A549 treated with DMSO at 1 μM for 4 hours (cell line): ENCODE measurements at places on chromosomes 16 and 17. TPM values are rescaled to one million over a fixed set of nuclear protein-coding genes. Genes with fewer than 3 reads are reported as not detected.

Gene HSD11B2
- 0.64 to 2.0 TPM (median 1.7 TPM) in 5 replicates for total RNA-seq

Gene LHX1
- 2.8 to 5.2 TPM (median 3.7 TPM) in 5 replicates for total RNA-seq

Gene GSG1L
- not detected in 5 replicates for total RNA-seq

Gene CDH5
- 0.18 to 0.35 TPM (median 0.28 TPM) in 5 replicates for total RNA-seq

Gene UNC119
- total RNA-seq: 26.3 to 34.7 TPM (median 29.9 TPM) in 5 replicates

Gene ADAM11
- total RNA-seq: 1.9 to 2.7 TPM (median 2.1 TPM) in 5 replicates

Gene CALB2
- total RNA-seq: 5.8 to 10.9 TPM (median 7.4 TPM) in 5 replicates

Gene C17orf78
- not detected in 5 replicates for total RNA-seq

Gene NLRC5
- 4.3 to 5.7 TPM (median 5.3 TPM) in 5 replicates for total RNA-seq

Gene NPIPA3
- total RNA-seq: 1.1 to 1.9 TPM (median 1.3 TPM) in 5 replicates

Gene TPSG1
- total RNA-seq: 0.10 to 0.22 TPM (median 0.12 TPM) in 3 of 5 replicates, not detected in the others

Gene AGRP
- not detected in 5 replicates for total RNA-seq

Gene KRT25
- not detected in 5 replicates for total RNA-seq

Gene PRSS21
- total RNA-seq: 0.11 to 0.39 TPM (median 0.14 TPM) in 4 of 5 replicates, not detected in the other

Gene SLC47A1
- 21.7 to 27.1 TPM (median 26.0 TPM) in 5 replicates for total RNA-seq

Gene SNX11
- 25.8 to 29.6 TPM (median 28.0 TPM) in 5 replicates for total RNA-seq

Gene RNF222
- total RNA-seq: not detected in 5 replicates

Gene TTYH2
- 1.9 to 2.6 TPM (median 2.1 TPM) in 5 replicates for total RNA-seq

Gene TMEM114
- not detected in 5 replicates for total RNA-seq

Gene SF3B3
- total RNA-seq: 125 to 232 TPM (median 221 TPM) in 5 replicates

Gene SLC5A10
- 0.12 to 0.25 TPM (median 0.18 TPM) in 5 replicates for total RNA-seq

Gene BLMH
- total RNA-seq: 45.3 to 52.0 TPM (median 50.4 TPM) in 5 replicates

Gene MMP15
- total RNA-seq: 14.7 to 20.7 TPM (median 18.8 TPM) in 5 replicates

Gene SOX15
- total RNA-seq: 0.36 to 0.44 TPM (median 0.37 TPM) in 5 replicates

Gene TOP2A
- total RNA-seq: 197 to 286 TPM (median 260 TPM) in 5 replicates

Gene CLEC18B
- 0.03 to 0.63 TPM (median 0.33 TPM) in 5 replicates for total RNA-seq

Gene CD79B
- total RNA-seq: 0.08 to 0.18 TPM (median 0.13 TPM) in 3 of 5 replicates, not detected in the others

Gene DNAH17
- total RNA-seq: 1.4 to 1.6 TPM (median 1.5 TPM) in 5 replicates

Gene GSDMA
- total RNA-seq: not detected in 5 replicates

Gene TOX3
- 0.10 to 0.36 TPM (median 0.20 TPM) in 5 replicates for total RNA-seq

Gene SULT1A4
- total RNA-seq: 33.6 to 40.4 TPM (median 34.5 TPM) in 5 replicates

Gene TP53TG3
- 0.17 to 1.1 TPM (median 0.42 TPM) in 4 of 5 replicates, not detected in the other for total RNA-seq

Gene ZC3H7A
- 24.7 to 31.3 TPM (median 26.8 TPM) in 5 replicates for total RNA-seq

Gene CACNB1
- total RNA-seq: 4.2 to 6.1 TPM (median 5.6 TPM) in 5 replicates

Gene FN3K
- total RNA-seq: 6.6 to 8.3 TPM (median 7.5 TPM) in 5 replicates

Gene IFT20
- 54.9 to 61.6 TPM (median 58.4 TPM) in 5 replicates for total RNA-seq

Gene TOP3A
- total RNA-seq: 35.2 to 43.3 TPM (median 40.9 TPM) in 5 replicates

Gene SULT1A3
- total RNA-seq: 5.6 to 13.9 TPM (median 9.3 TPM) in 5 replicates

Gene KCNH4
- 0.31 to 0.60 TPM (median 0.44 TPM) in 5 replicates for total RNA-seq

Gene CIAO3
- 18.9 to 25.8 TPM (median 23.7 TPM) in 5 replicates for total RNA-seq

Gene CACNG3
- total RNA-seq: not detected in 5 replicates

Gene ANKRD40CL
- total RNA-seq: not detected in 5 replicates

Gene VPS4A
- total RNA-seq: 29.0 to 33.2 TPM (median 29.5 TPM) in 5 replicates

Gene KRT20
- total RNA-seq: 0.29 to 0.47 TPM (median 0.32 TPM) in 5 replicates

Gene UTP18
- 69.3 to 84.5 TPM (median 77.8 TPM) in 5 replicates for total RNA-seq

Gene KCNJ18
- 0.05 TPM in 2 of 5 replicates, not detected in the others for total RNA-seq

Gene PMFBP1
- total RNA-seq: 0.07 to 0.21 TPM (median 0.11 TPM) in 5 replicates

Gene NECAB2
- total RNA-seq: 1.6 to 3.7 TPM (median 2.8 TPM) in 5 replicates
